ENCODE measurements at places on chromosomes 5 and 9.

GRCh38 chr9:129013674-129014073 lies 14.5 kb downstream of the SH3GLB2 start:
- DNase-seq = no peak

DNA sequence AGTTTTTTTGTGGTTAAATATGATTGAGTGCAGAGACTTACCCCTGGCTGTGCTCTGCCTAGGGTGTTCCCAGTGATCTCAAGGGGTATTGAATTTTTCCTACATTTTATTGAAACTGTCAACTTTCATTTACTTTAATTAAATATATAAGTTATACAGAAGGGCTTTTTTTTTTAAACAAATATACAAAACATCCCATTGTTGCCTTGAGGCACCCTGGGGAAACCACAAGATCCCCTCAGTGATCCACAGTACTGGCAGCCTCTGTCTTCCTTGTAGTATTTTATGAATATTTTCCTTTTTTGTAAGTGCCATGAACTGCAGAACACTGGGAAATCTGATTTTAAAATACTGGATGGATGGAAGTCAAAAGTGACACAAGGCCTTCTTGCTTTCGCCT lies 123.7 kb downstream of the TLE1 start:
- DNase-seq = no peak

- DNase-seq = no peak
Observed at GRCh38 chr5:74303578-74303977, 336.9 kb downstream of the ENC1 start.

- no peak for DNase-seq
Observed at GRCh38 chr9:35681341-35682002, 7.7 kb downstream of the CA9 start.

DNA sequence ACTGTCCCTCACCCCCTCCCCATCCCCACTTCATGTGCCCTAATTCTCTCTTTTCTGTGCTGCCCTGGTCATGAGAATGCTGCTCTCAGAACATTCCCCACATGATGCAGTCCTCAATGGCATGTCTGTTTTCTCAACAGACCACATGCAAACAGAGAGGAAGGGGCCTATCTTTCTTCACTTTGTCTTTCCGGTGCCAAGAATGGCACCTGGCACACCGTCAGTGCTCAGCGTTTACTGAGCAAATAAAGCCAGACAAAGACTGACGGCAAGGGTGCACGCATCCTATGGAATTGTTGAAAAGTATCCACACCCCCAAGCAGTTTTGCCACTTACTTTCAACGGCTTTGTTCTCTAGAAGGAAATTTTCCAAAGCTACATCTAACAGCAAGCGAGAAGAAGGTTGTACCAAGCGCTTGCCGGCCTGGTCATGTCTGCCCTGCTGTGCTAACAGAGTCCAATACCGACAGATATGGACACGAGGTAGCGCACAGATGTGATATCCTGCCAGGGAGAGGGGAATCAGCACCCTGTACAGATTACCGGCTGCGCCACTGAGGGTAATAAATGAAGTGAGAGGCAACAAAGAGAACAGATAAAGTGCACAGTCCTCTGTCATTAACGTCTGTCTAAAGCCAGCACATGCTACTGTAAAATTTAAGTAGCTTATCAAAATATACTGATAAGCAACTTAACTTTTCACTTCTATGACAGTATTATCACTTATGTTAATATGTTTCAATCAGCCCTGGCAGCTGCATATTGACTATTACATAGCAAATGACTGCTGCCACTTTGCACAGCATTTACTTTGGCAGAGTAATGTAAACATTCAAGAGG lies 251.7 kb downstream of the DENND1A start:
- no peak for DNase-seq

DNA sequence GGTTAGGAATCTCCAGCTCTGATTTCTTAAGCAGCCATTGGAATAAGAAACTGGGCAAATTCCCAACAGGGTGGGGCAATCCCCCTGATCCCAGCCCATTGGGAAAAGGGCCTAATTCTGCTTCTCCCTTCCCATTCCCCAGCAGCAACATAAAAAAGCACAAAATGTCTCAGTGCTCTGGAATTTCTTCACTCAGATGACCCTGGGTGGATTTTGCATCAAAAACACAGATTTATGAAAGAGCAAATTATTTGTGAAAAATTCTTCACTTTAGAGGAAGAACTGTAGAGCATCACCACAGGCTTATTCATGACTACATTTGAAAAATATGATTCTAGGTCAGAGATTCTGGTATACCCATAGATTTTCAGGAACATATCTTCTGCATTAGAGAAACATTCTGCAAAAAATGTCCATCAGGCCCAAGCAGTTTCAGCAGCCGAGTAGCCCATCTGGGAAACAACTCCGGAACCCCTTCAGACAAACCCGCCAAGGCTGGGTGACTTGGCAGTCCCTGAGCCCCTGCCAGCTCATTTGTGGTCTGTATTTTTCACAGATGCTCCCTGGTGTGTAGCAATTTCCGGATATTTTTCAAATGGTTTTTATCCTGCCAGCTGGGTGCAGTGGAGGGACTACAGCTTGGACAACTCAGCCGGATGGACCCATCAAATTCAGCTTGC lies 102.1 kb upstream of the RANBP3L start:
- no peak for DNase-seq

- no peak for DNase-seq
Observed at GRCh38 chr5:17213938-17214337, 3.5 kb upstream of the BASP1 start.

GRCh38 chr5:87268970-87269377 lies 1.3 kb downstream of the RASA1 start:
- no peak for DNase-seq

- DNase-seq = no peak
Observed at GRCh38 chr5:1264211-1264610, 30.7 kb downstream of the TERT start.

- no peak for DNase-seq
Observed at GRCh38 chr5:452978-453710, 10.2 kb downstream of the EXOC3 start.
